Suprapubic skin (tissue), 4 donors: ENCODE measurements at places on chromosomes 12 and 14.

DNA sequence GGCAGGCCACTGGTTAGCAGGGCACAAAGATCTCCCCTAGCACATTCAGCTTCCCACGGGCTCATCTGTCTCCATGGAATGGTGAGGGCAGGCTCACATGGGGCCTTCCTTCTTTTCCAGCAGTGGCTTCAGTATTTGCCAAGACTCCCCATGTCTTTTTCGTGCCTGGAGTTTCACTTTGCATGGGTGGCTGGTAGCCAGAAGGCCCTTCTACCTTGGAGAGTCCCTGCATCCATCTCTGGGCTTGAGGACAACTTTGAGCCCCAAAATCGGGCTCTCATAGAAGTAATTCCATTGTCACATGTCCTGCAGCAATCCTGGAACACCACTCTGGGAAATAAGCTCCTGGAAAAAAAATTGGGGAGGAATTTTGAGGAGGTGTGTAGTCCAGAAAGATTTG lies 42.1 kb downstream of the NFKBIA start:
- no peak for DNase-seq

- no peak for DNase-seq
Observed at GRCh38 chr14:51020024-51020710, 74.7 kb downstream of the TRIM9 start.

DNA sequence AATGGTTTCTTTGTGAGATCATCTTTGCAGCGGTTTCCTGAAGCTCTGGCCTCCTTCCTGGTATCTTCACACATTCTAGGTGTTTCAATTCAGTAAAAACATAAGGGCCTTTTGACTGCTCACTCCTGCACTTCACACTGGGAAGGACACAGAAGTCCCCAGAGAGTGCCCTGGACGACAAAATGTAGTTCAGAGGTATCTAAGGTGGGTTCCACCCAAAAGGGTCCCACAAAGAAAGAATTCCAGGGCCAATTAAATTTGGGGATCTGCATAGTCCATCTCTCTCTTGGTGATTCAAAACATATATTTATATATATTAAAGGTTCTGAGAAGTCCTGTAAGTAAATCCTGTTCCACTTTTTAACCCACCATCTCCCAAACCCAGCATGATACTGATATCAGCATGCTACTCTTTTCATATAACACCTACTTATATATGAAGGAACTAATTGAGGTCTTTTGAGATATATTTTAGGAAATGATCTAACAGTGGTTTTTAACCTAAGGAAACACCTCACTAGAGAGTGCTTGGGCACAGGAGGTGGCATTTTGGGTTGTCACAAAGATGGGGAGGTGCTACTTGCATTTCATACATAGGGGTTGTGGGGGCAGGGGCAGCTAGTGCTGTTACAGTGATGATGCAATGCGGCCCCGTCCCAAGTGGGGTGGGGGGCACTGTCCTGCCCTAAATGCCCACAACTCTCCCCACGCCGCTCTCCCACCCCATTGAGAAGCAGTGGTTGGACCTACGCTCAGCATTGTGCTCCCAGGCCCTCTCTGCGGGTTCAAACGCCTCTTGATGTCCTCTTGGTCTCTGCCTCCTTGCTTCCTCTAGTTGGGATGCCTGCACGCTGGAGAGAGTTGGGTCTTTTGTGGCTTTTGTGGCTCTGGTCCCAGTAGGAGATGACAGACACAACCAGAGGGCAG lies 109.4 kb downstream of the ARF6 start:
- DNase-seq = peak; percentile 77

DNA sequence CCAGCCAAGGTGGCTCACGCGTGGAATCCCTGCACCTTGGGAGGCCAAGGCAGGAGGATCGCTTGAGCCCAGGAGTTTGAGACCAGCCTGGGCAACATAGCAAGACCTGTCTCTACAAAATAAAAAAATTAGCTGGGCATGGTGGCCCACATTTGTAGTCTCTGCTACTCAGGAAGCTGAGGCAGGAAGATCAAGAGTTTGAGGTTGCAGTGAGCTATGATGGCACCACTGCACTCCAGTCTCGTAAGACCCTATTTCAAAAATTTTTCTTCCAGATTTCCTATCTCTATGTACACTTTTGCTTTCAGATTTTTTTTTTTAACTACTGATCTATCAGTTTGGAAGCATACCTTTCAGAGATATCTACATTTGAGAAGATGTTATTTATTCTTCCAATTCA lies 15.3 kb downstream of the SNX6 start:
- no peak for DNase-seq

DNA sequence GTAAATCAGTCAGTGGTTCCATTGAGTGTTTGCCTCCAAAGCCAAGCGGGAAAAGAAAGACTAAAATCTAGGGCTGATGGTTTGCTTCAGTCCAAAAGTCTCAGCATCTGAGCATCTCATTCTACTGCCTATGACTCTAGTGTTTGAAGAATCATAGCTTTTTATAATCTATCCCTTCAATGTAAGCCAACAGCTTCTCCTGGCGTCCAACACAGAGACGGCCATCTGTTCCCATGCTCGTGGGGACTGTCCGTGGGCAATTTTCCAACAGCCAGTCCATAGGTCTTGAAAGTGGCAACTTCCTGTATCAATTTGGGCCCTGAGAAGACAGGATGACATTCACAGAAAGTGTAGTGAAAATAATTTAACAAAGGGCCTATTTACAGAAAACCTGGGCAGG lies 544.4 kb upstream of the TMEM132C start:
- DNase-seq = no peak

DNA sequence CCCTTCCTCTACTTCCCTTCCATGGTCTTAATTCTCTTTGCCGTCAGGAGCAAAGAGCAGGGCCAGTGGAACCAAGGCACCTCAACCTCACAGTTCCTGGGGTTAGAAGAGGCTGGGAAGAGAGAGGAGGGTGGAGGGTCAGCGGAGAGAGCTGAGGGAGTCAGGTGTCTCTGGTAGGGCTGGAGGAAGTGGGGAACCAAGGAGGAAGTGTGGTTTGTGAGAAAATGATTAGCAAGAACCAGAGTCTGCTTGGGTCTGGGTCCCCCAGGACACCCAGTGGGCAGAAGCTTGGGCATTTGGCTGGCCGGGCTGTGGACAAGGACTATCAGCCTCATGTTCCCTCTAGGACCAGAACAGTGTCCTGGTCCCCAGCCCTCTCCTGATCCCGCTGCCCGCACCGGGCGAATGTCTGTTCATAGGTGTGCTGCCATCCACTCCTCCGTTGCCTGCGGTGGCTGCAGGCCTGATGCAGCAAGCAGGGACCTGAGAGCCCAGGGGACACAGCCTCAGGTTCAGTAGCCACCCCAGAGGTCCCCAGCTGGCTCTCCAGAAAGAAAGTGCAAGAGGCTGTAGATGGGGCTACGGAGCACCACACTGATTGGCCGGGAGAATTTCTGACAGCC lies 2.3 kb downstream of the HOXC12 start:
- DNase-seq = no peak

- no peak for DNase-seq
Observed at GRCh38 chr12:104651811-104652210, 195.1 kb downstream of the CHST11 start.

GRCh38 chr12:40055228-40055579 lies 50.7 kb downstream of the SLC2A13 start:
- no peak for DNase-seq

GRCh38 chr12:70617450-70617849 lies 19.8 kb downstream of the PTPRB start:
- no peak for DNase-seq

GRCh38 chr12:96049101-96049500 lies 13.7 kb upstream of the LTA4H start:
- DNase-seq = no peak

DNA sequence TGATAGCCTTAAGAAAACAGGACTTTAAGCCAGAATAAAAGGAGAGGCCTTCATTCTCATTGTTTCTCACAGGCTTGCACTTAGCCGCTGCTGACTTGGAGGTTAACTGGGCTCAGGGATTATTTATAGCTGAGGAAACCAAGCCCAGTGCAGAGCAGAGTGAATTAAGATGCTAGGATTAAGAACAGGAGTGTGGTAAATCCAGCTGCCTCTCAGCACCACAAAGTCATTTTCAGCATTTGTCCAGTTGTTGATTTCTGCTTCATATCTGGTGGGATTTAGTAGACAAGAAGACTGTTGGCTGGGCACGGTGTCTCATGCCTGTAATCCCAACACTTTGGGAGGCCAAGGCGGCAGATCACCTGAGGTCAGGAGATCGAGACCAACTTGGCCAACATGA lies 14.3 kb upstream of the KRT73 start:
- no peak for DNase-seq

DNA sequence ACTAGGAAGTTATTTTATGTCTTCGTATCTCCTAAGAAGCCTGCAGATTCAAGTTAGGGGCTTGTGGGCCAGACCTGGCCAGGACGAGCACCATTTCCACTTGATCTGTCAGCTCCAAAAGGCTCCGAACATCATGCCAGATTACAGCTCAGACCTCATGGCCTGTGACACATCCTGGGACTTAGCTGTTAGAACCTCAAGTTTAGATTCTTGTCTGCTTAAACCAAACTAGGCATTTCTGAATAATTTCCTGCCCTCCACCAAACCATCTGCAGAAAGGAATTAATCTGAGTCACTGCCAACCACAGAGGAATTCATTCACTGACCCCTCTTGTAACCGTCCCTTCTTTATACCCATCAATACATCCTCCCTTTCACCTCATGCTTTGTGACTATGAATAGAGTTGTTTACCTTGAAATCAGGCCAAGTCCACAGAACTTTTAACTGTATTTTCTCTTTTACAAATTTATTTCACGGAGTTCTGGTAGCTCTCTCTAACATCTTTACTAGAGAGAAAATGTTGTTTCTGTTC lies 120.3 kb downstream of the FBXL14 start:
- DNase-seq = no peak

GRCh38 chr12:66127650-66128049 lies 2.9 kb downstream of the LLPH start:
- no peak for DNase-seq

DNA sequence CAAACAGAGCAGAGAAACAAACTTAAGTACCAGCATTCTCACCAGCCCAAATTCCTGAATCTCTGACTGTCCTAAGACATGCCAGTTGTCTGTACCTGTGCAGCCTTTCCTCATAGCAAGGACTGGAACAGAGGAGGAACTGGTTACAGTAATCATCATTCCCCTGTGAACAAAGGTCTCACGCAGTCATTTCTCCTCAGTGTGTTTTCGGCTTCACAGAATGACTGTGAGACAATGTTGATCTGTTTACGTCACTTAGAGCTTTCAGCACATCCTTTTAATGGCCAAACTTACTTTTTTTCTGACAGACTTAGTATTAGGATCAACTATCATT lies 169.0 kb downstream of the FBXL14 start:
- no peak for DNase-seq

GRCh38 chr12:5967645-5968415 lies 22.8 kb upstream of the ANO2 start:
- DNase-seq = no peak

DNA sequence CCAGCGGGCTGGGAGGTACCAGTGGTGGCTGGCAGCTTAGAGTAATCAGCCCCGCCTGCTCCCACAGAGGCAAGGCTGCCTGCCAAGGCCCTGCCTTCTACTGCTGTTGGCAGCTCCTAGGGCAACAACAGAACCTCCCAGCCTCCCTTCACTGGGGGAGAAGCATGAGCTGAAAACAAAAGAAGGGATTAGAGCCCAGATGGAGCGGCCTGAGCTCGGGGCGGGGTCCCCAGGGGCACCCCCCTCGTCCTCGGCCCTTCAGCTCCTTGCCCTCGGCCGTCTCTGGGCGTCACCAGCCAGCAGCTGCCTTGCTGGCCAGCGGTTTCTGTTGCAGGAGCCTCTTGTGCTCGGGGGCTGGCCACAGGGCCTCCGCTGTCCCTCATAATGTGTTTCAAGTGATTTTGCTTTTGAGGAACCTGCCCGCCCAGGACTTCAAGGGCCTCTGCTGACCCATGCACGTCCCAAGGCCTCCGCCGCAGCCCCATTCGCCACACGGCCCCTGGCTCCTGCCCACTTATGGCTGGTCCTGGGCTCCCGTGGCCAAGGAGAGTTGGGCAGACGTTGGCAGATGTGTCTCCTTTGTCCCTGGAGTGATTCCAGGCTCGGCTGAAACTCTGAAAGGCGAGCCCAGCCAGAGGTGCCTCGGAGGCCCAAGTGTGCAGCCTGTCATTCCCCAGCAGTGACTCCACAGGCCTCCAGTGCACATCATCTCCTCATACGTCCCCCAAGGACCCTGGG lies 49.7 kb downstream of the PSMA6 start:
- peak; percentile 98 for DNase-seq

DNA sequence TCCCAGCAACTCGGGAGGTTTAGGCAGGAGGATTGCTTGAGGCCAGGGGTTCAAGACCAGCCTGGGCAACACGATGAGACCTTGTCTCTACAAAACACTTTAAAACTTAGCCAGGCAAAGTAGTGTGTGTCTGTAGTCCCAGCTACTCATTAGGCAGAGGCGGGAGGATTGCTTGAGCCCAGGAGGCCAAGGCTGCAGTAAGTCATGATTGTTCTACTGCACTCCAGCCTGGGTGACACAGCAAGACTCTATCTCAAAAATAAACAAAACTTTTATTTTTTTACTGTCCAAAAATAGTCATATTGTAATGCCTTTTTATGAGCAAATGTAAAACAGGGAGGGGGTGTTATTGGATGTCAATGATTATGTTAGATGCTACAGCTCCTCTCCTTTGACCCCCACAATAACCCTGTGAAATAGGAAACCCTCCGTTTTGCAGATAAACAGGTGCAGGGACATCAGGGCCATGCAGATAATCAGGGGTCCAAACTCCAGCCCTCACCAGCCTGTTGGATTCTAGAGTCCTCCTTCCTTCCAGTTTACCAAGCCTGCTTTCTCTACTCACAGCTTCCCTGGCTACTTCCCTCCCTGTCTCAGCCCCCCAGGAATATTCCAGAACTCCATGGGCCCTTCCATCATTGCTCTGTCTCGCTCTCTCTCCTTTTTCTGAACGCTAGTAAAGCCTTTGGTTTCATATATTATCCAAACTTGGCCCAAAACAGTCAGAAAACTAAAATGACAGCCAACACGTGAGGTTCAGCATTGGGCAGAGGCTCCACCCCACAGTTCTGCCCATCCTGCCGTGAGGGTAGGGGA lies 5.9 kb upstream of the FBLN5 start:
- DNase-seq = no peak

GRCh38 chr12:123435636-123436016 lies 858 bp downstream of the RILPL2 start:
- DNase-seq = no peak

DNA sequence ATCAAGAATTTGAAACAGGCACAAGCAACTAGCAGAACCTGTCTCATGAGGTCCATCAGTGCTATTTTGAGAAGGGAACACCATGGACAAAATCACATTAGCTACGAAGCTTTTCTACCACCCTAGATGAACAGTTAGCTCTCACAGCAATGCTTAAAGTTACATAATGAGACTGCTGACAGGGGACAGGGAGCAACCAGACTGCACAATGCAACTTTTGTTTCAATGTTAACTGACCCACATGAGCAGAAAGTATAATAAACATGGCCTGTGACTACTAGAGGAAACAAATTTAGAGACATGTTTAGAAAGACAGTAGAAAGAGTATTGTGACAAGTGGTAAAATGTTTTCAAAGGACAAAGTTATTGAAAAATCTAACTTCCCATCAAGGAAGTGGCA lies 282.8 kb downstream of the CEP128 start:
- DNase-seq = no peak

- DNase-seq = no peak
Observed at GRCh38 chr14:51283402-51284085, 43.5 kb downstream of the TMX1 start.
